Amniotic stem cell (primary cell): ENCODE measurements at places on chromosomes 12 and 14.

GRCh38 chr12:101806265-101806664 is 24.5 kb downstream of the GNPTAB start:
- no peak for DNase-seq

DNA sequence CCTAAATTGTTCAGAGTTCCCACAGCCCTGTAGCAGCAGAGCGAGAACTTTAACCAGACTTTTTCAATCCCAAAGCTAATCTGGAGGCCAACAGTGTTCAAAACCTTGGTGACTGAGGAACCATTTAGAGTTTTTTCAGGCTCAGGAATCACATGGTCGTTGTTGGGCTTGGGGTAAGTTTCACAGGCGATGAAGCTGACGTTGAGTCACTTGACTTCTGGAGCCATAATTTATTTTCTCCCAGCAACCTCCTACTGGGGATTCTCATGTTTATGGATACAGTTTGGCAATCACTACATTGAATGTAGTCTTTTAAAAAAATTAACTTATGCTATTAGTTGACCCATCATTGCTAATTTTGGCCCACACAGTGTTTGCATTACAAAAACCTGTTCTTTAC is 34.5 kb downstream of the SSPN start:
- no peak for DNase-seq

- no peak for DNase-seq
These were observed 32.3 kb downstream of the BRI3BP start for GRCh38 chr12:125025606-125026235.

GRCh38 chr12:88111074-88111652 is 30.7 kb downstream of the CEP290 start:
- peak; percentile 0 for DNase-seq

- no peak for DNase-seq
These were observed 398.7 kb downstream of the NOVA1 start for GRCh38 chr14:26199096-26199495.

GRCh38 chr12:28162697-28163096 is 27.6 kb upstream of the CCDC91 start:
- DNase-seq: no peak

GRCh38 chr12:64583771-64584421 is 26.4 kb upstream of the RASSF3 start:
- no peak for DNase-seq

GRCh38 chr12:96237465-96238077 is 43.4 kb downstream of the ELK3 start:
- peak; percentile 61 for DNase-seq

GRCh38 chr12:132614861-132615578 is 3.6 kb upstream of the P2RX2 start:
- peak; percentile 45 for DNase-seq

DNA sequence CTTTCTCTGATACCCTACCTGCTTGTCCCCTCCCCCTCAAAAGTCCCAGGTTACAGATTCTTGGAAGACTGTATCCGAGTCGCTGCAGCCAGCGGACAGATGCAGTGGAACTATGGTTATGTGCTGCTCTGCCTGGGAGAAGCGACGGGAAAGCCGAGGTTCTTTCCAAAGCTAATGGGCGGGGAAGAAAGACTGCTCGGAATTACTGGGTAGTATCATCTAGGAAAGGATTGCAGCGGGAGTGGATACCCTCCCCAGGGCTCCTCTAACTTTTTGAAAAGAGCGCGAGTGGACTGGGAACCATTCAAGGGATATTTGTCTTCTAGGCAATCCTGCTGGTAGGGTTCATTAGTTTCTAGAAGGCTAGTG is 1.4 kb downstream of the PTHLH start:
- no peak for DNase-seq

- DNase-seq: no peak
These were observed 44.6 kb upstream of the VSX2 start for GRCh38 chr14:74194506-74195274.

- no peak for DNase-seq
These were observed 219.6 kb downstream of the CCDC91 start for GRCh38 chr12:28409892-28410291.

DNA sequence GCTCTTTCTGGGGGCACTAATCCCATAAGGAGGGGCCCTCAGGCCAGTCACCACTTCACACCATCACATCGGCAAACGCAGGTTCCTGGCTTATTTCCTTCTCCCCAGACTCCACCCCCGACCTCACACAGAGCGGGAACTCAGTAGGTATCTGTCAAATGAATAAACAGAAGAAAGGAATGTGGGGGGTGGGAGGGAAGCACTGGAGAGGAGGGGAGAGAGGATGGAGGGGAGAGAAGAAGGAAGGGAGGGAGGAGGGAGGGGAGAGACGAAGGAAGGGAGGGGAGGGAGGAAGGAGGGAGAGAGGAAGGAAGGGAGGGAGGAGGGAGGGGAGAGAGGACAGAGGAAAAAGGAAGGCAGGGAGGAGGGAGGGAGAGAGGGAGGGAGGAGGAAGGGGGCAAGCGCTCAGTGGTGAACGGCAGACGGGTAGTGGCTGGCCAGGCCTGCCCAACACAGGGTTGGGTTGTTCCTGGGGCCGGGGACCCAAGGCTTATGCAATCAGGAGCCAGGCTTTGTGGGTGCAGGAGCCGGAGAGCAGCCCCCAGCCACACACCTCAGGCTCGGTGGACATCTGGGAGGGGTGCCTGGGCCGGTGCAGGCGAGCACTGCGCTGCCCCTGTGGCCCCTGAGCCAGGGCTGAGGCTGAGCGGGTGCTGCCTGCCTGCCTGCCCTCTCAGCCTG is 52.6 kb upstream of the FBRSL1 start:
- DNase-seq: no peak

DNA sequence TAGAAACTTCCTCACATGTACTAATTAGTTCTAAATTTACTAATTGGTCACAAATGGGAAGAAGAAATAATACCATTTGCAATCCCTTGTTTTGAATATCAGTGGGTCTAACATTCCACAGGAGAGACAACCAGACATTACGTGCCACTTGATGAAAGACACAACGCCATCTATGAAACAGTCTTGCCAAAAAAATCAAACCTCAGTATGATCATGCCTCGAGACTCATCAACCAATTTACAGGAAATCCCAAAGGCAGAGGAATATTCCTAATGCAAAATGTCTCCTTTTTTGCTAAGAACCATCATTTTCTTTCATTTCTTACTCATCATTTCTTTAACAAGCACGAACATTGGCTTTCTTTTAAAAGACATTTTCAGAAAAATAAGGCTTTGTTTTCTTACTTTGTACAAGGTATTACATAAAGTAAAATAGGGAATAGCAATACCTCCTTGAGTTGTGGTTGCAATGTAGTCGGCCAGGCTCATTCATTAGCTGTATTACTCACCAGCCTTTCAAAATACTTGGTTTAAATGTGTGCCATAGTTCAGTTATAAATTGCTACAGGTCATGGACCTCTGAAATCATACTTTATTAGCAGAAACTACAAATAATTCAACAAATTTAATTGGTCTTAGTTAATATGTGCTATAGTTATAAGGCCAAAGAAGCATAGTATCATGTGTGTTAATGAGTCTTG is 436.2 kb upstream of the FLRT2 start:
- no peak for DNase-seq

DNA sequence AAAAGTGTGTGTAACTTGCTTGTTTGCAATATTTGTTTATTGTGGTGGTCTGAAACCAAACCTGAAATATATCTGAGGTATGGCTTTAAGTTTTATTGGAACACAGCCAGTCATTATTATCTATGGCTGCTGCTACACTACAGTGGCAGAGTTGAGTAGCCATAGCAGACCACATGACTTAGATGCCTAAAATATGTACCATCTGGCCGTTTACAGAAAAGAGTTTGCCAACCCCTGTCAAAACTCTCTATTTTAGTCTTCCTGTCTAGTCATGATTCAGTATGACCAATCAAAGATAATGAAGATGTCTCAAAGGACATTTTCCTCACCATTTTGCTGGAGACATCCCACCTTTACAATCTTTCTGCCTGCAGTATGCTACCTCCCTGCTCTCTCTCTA is 242.3 kb downstream of the ANO6 start:
- no peak for DNase-seq

- DNase-seq: no peak
These were observed 25.4 kb downstream of the IL31 start for GRCh38 chr12:122148657-122149056.

DNA sequence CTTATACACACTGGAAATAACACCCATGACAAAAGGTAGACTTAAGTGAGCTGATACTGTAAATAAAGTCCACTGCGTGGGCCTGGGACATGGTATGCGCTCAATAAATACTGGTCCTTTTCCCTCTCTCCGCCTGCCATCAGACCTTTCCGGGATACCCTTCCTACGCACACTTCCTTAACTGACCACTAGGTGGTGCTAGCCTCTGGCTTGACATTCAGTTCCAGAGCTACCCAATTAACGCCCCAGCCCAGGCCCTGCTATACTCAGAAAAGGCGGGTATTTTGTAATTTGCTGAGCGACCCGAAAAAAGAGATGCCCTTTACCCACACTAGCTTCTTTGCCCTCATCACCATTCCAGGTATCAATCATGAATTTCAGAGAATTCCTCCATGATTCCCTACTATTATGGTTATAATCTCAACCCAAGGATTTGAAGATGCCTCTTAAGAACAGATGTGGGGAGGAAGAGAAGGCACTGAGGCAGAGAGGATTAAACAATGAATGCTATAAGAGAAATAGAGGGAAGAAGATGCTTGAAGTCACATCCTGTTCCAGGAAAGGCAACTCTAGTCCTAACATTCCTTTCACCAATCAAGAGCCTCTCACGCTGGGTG is 3.9 kb upstream of the LRP1 start:
- peak; percentile 58 for DNase-seq

DNA sequence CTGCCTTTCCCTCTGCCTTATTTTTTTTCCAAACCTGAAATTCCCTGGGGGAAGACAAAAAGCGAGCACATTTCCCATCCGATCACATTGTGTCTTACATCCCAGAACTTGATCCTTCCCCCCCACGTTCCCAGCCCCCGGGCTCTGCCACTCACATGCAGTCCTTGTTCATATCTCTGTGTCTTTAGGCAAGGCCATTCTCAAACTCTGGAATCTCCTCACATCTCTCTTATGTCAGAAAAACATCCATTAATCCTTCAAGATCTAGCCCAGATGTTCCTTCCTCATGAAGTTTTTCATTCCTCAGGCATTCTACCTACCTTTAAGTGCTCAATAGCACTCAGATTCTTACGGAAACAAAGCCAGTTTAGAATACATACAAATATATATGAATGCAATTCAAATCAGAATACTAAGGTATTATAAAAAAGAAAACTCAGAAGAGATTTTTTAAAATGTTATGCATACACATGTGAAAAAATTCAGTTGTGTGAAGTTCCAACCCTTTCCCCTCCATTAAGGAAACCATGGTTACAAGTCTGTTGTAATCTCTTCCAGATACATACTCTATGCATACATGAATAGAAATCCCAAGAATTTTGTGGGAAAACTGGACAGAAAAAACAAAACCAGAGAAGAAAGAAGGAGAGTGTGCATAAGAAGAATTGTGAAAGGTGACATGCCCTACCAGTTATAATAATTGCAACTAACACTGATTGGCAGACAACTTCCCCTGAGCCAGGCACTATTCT is 120.3 kb downstream of the SLC38A1 start:
- no peak for DNase-seq

GRCh38 chr12:54736549-54736948 is 88.4 kb upstream of the DCD start:
- no peak for DNase-seq

DNA sequence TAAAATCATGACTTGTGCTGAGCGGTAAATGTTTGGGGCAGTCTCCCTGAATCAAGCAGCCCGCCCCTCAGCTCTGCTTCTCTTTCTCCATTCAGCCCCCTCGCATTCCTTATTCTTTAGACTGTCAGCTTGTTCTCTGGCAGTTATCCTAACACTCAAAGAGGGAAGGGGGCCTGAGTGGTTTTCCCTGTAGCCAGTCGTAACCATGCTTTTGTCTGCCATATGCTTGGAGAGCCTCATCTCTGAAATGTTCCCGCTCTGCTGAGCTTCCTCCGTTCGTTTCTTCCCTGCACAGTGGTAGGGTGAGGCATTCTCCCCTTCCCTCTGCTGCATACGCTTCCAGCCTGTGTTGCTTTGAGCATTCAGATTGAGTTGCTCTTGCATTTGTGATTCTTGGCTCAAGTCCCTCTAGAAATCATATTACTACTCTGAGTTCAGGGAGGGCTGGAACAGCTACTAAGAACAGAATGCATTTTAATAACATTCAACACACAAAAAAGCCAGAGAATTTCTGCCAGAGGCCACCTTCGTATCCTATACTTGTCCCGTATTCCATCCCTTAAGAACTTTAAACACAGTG is 119.7 kb downstream of the FBXL14 start:
- peak; percentile 88 for DNase-seq

DNA sequence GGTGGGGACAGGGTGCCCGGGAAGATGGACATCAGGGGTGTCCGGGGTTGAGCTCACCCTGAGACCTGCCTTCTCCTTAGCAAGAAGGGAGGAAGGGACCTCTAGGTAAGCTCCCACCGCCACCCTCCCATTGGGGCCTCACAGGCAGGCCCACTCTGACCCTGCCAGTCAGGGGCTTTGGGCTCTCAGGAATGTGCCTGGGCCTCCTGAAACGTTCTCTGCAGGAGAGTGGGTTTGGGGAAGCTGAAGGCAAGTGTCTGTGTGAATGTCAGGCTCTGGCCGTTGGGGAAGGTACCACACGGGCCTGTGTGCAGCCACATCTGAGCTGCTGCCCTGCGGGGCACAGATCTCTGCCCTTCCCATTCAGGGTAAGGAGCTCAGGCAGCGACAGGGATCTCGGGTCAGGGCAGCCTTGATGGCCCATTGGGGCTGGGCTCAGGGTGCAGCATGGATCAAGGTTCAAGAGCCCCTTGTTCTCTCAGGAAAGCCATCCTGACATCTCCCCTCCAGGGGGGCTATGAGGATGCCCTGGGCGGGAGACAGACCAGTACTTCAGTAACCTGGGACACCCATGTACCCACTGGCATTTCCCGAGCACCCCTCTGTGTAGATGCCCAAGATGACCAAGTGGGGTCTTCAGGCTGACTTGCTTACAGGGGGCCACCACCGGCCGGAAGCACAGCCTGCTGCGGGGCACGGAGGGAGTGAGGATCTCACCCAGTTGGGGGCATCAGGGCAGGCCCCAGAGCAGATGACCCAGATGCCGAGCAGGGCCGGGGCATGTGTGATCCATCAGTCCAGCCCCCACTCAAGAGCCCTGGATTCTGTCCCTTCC is 29.7 kb downstream of the FAM222A start:
- no peak for DNase-seq

DNA sequence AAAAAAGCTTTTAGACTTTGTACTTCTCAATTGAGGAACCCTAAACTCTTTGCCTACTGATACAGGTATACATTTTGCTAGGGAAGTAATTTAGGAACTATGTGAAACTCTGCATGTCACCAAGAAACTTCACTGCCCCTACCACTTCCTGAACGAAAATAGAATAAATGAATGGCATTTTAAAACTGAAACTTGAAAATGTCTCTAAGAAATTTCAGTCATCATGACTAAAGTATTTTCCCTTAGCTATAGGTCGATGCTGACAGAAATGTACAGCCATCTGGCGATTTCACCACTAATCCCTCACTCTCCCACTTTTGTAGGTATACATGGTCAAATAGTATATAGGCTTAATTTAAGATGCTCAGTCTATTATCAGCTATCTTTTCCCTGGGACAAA is 194.9 kb upstream of the SYT10 start:
- DNase-seq: no peak

GRCh38 chr12:69388371-69388770 is 28.8 kb downstream of the YEATS4 start:
- peak; percentile 20 for DNase-seq
